ENCODE measurements at places on chromosomes 3 and 15. TPM values are rescaled to one million over a fixed set of nuclear protein-coding genes. Genes with fewer than 3 reads are reported as not detected.

Gene UTS2B
- 0.03 TPM for polyA plus RNA-seq

- DNase-seq: no peak
Measured at GRCh38 chr15:73631915-73632669, 1.1 kb downstream of the NPTN start.

GRCh38 chr3:157282261-157283191, 122.6 kb upstream of the CCNL1 start:
- DNase-seq: no peak

Gene CLDN11
- 2.8 TPM for polyA plus RNA-seq

DNA sequence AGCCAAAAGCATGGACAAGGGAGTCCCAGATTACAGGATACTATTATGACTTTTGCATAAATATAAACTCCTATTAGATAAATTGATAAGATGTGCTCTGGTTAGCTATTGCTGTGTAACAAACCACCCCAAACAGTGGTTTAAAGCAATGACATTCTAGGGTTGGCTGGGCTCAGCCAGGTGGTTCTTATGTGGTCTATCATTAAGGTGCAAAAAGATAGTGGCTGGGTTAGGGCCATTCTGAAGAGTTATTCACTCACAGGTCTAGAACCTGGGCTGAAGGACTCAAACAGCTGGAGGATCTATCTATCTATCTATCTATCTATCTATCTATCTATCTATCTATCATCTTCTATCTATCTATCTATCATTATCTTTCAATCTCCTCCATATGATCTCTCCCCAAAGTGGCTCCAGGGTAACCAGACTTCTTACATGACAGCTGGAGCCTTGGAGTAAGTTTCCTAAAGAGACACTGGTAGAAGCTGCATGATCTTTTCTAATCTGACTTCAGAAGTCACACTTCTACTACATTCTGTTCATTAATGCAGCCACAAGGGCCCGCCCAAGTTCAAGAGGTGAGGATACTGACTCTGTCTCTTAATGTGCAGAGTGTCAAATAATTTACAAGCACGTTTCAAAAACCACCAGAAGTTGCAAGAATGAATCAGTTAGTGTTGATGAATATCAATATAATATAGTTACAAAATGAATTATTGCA, 74.9 kb upstream of the XCR1 start:
- DNase-seq: no peak

Gene RPL29
- polyA plus RNA-seq: 2,263 TPM

DNA sequence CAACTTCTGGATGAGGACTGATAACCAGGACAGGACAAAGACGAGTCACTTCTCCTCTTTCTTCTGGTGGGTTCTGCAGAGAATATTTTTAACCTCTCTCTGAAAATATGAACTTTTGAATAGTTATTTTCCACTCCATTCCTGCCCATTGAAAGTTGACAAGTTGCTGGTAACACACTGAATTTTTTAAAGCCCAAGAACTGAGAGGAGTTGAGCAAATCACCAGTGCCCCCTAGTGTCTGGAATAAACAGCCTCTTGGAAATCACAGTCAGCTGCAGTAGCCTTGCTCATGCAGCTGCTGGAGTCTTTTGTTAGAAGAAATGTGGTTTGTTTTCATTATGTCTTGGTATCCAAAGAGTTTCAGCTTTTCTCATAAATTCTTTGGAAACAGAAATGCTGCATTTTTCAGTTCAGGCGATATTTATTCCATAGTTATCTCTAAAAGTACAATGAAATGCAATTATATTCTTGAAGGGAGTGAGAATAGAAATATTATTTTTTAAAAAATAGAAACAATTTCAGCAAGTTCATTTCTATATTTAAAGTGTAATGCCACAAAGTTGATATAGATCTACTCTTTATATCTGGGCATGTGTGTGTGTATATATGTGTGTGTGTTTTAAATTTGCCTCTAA, 741.0 kb upstream of the CBLB start:
- DNase-seq: peak; percentile 41

DNA sequence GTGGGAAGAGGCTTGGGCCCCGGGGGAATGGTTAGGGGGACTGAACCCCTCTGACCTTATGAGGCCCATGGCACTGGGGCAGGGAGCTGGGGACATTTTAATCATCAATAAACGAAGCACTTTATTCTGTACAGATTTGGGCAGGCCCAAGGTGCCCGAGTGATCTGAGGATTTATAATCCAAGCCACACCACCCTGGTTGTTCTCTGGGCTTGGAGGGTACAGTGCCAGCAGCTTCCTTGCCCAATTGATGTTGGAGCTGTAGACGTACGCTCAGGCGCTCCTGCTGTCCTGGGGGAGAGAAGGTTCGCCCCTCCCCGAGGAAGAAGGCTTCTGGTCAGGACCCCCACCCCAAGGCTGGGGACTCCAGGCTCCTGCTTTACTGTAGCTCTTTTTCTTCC, 12.5 kb downstream of the ZBTB47 start:
- DNase-seq: no peak

DNA sequence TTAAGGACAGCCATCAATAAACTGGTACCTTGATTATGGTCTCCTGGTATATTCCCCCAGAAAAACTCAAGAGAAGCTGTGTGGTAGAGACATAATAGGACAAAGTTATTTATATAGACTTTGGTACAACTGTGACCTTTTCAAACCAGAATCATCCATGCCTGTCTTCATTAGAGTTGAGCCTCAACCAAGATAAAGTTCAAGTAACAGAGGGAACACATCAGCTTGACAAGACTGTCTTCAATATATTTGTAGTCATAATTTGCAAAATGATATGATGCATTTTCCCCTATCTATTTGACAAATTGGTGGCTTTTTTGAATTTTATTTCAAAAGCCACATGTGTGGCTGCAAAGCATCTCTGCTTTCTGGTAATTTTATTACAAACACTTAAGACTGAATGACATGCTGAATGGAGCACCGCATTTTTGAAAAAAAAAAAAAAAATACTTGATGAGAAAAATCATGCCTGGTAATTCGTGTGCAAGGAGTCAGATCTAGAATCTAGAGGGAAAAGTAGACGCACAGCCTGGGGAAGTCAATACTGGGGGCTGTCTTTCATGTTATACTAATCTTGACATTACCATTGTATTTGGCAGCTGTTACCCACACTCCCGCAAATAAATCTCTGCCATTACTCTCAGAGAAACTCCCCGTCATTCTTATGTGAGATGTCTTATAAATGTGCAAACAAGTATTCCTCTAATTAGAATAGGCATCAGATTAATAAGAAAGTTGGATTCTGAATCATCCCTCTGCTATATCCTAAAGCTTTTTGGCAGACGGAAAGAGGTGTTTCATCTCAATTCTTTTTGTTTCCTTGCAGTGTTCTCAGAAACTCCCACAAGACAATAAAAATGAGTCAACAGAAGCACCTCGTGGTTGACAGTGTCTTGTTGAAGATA, 554.8 kb upstream of the CBLB start:
- no peak for DNase-seq

Gene IQCH
- 0.16 TPM for polyA plus RNA-seq

- DNase-seq: peak; percentile 87
Measured at GRCh38 chr15:101068961-101069653, 149.9 kb downstream of the LRRK1 start.

Gene UBP1
- polyA plus RNA-seq: 71.0 TPM

- no peak for DNase-seq
Measured at GRCh38 chr3:17301271-17301670, 416.5 kb downstream of the PLCL2 start.

DNA sequence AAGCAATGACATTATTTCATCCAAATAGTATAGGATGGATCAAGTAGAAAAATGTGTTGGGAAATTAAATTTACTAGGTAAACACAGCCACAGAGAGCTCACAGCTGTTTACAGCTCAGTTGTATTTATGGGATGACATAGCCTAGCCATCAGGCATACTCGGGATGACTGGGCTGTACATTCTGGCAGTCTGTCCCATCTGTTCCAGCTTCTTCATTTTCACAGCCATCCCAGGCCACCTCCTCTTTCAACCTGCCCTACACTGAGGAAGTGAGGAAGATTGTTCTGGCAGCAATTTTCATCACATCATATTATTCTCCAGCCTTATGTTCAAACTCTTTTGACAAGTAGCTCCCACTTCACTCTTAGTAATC, 98.4 kb upstream of the PFN2 start:
- no peak for DNase-seq

- no peak for DNase-seq
Measured at GRCh38 chr3:159761369-159761768, 227.3 kb upstream of the IL12A start.

DNA sequence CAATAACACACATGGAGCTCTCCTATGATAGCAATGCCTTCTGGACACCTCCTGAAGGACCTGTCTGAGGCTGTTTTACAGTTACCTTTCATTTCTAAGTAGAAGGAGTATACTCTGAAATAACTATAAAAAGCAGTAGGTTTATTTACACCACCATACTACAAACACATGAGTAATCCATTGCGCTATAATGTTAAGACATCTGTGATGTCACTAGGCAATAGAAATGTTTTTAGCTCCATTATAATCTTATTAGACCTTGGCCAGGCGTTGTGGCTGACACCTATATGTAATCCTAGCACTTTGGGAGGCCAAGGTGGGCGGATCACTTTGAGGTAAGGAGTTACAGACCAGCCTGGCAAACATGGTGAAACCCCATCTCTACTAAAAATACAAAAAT, 24.7 kb downstream of the PXK start:
- DNase-seq: no peak

GRCh38 chr3:73719413-73719851, 94.7 kb upstream of the PDZRN3 start:
- no peak for DNase-seq

DNA sequence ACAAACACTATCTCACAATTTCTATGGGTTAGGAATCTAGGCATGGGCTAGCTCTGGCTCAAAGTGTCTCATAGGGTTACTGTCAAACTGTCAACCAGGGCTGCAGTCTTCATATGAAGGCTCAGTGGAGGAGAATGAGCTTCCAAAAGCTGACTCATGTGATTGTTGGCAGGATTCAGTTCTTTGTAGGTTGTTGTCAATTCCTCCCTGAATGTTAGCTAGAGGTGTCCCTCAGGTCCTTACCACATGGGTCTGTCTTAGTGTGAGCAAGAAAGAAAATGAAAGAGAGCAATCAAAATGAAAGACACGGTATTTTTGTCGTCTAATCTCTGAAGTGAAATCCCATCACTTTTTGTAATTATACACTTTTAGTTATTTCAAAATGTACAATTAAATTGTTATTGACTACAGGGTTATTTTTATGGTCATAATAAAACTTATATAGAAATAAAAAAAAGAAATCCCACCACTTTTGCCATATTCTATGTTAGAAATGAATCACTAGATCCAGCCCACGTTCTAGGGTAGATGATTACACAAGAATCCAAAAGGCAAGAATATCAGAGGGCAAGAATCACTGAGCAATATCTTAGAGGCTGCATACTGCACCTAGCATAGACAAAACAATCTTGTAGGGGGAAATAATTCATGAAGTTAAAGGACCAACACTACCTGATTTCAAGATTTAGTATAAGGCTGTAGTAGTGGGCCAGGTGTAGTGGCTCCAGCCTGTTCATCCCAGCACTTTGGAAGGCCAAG, 8.4 kb downstream of the ACSBG1 start:
- no peak for DNase-seq

- no peak for DNase-seq
Measured at GRCh38 chr3:175381685-175382084, 522.6 kb downstream of the NAALADL2 start.

GRCh38 chr3:143109861-143110260, 9.7 kb upstream of the CHST2 start:
- no peak for DNase-seq
